HEK293T (cell line): ENCODE measurements at places on chromosomes 7 and 10.

- DNase-seq, result no peak
These were observed 58.2 kb downstream of the LANCL2 start for GRCh38 chr7:55423277-55423711.

GRCh38 chr7:33888166-33888565, 17.2 kb upstream of the BMPER start:
- no peak for DNase-seq

DNA sequence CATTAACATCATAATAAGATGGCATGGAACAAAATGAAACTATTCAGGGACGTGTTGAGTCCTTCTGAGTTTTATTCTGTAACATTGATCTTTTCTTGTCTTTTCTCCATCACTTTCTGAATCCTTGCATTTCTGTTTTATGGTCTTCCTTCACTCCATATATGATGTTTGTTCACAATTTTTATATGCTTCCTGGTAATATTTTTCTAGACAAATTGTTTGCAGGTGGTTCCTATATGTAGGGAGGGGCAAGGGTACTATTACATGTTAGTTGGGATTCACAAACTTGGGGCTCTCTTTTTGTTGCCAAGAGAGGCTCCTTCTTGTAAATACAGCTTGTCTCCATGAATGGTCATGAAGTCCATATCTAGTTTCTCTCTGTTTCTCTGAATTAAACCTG, 159.2 kb downstream of the LHFPL3 start:
- no peak for DNase-seq

- no peak for DNase-seq
These were observed 16.1 kb downstream of the NUDT13 start for GRCh38 chr10:73126343-73126742.
